NCI-H774 (cell line): ENCODE measurements at places on chromosomes 13 and 19.

- no peak for DNase-seq
These were observed 77.3 kb downstream of the DNAJC15 start for GRCh38 chr13:43100667-43101066.

DNA sequence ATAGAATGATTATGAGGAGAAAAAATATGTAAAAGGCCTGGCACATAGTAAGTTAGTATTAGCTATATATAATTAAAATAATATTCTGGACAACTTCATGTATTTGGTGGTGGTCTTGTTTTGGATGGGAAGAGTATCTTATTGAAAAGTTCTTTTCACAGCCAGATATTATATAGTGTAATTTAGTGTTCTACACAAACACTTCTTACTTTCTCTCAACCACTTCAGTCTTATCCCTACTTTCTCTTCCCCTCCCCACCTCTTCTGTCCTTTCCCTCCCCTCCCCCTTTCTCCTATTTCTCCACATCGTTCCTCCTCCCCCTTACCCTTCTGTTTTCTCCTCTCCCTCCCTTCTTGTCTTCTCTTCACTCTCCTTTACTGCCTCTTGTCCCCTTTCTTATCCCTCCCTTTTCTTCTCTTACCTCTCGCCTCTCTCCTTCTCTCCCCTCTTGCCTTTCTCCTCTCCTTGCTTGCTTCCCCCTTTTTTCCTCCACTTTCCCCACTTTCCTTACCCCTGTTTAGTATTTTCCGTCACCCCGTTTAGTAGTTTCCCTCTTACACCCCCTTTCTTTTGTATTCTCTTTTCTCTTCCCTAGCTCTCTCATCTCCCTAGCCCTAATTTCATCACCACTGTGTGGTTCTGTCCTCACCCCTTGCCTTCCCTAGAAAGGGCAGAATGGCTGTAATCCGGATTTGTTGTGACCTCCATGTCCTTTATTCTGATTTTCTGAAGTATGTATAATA is 107.2 kb upstream of the MLNR start:
- DNase-seq: no peak

DNA sequence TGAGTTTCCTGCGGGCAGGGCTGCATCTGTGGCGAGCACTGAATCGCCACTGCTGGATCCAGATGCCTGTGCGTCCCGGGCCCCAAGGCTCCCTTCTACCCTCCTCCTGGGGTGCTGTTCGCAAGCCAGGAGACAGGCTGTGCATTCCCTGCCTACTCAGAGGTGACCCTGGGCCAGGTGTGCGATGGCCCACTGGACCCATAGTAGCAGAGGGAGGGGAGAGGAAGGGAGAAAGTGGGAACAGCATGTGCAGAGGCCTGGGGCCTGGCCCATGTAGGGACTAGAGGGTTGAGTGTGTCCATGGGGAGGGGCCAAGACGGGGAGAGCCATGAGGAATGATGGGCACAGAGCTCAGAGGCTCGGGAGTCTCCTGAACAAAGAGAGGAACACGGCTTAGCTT is 27.3 kb downstream of the CARM1 start:
- no peak for DNase-seq

GRCh38 chr13:95508996-95509395 is 43.5 kb upstream of the CLDN10 start:
- no peak for DNase-seq

DNA sequence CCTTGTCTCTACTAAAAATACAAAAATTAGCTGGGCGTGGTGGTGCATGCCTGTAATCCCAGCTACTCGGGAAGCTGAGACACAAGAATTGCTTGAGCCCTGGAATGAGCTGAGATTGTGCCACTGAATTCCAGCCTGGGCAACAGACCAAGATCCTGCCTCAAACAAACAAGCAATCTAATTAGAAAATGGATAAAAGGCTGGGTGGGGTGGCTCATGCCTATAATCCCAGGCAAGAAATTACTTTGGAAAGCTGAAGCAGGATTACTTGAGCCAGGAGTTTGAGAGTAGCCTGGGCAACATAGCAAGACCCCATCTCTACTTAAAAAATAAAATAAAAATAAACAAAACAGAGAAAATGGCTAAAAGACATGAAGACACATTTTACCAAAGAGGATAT is 77.0 kb downstream of the CAB39L start:
- no peak for DNase-seq

DNA sequence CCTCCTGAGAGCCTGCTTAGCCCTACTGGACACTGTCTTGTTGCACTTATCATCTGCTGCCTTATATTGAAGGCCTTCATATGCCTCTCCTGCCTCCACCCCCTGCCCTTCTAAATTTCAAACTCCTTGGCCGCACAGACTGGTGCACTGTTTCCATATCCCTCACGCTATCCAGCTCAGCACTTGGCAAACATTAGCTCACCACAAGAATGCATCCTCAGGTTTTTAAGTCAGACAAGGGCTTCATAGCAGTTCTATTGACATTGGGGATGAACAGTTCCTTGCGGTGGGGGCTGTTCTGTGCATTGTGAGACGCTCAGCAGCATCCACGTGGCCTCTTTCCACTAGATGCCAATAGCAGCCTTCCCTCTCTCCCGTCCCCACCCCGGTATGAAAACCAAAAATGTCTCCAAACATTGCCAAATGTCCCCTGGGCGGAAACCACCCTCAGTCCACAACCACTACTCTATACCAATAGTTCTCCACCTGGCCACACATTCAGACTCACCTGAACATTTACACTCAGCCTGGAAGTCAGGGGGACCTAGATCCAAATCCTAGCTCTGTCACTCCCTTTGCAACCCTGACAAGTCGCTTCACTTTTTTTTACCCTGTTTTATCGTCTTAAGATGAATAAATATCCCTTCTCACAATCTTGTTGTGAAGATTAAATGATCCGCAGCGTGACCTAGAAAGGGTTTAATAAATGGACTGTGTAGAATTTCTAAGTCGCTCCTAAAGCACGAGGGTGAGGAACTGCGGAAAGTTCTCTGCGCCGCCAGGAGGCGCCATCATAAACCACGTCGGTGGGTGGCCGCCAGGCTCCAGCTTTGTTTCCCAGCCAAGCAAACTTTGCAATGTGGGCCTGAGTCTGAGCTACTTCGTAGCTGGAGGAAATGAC is 3.6 kb upstream of the CEACAM3 start:
- no peak for DNase-seq

DNA sequence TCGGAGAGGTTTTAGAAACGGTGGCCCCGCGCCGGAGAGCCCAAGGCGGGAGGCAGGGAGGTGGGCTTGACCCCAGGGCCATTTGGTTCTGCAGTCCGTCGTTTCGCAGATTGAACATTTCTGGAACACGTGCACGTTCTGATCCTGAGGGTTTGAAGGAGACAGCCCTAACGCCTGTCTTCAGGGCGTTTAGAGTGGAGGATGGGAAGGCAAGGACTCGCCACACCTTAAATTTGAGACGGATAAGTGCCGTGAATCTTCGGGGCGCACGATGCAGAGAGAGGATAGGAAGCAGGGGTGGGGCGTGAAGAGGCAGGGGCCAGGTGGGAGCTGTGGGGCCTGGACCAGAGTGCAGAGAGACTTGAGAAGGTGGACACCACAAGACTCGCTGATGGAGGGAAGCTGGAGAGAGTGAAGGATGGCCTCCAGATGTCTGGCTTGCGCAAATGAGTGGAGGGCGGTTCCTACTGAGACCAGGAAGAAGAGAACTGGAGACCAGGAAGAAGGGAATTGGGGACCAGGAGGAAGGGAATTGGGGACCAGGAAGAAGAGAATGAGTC is 804 bp upstream of the MIER2 start:
- DNase-seq: no peak

DNA sequence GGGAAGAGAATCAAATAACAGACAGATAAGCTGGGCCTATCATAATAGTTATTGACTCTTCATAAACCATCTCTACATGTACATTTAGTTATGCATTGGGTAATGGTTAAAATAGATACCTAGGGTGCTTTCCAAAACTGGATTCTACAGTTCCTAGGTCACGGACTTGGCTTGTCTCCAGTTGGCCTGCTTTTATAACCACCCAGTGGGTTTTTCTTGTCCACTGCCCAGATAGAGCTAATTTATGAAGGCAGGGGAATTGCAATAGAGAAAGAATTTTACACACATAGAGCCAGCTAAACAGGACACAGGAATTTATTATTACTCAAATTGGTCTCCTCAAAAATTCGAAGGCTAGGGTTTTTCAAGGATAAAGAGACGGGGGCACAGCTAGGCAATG is 97.3 kb downstream of the FAM216B start:
- no peak for DNase-seq

DNA sequence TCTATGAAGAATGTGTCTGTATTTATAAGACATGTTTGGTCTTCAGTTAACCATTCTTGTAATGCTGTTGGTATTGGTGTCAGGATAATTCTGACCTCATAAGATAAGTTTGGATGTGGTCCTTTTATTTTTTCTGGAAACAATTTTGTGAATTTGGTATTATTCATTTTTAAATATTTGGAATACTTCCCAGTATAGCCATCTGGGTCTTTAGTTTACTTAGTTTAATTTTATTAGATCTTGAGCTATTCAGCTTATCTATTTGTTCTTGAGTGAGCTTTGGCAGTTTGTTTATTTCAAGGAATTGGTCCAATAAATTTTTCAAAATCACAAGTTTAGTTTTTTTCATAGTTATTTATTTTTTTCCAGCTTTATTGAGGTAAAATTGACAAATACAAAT is 335.4 kb upstream of the PCDH20 start:
- no peak for DNase-seq

DNA sequence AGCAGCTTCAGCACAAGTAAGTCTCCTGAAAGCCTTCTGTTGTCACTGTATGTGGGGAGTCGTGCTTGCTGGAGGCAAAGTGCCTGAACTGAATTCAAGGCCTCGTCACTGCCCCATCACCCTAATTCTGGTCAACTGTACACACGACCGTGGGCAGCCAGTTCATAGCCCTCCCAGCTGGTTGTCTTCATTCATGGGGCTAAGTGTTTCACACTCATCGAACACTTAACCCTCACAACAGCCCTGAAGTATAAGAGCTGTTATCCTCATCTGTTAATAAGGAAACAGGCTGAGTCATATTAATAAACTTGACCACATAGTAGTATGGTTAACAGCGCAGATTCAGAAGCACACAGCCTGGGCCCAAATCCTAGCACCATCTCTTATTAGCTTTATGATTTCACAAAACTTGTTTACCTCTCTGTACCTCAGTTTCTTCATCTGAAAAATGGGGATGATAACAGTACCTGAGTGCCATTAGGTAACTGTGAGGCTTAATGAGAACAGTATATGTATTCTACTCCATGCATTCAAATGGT is 66.7 kb downstream of the CDADC1 start:
- DNase-seq: no peak
